ENCODE measurements at places on chromosomes 12 and 14.

DNA sequence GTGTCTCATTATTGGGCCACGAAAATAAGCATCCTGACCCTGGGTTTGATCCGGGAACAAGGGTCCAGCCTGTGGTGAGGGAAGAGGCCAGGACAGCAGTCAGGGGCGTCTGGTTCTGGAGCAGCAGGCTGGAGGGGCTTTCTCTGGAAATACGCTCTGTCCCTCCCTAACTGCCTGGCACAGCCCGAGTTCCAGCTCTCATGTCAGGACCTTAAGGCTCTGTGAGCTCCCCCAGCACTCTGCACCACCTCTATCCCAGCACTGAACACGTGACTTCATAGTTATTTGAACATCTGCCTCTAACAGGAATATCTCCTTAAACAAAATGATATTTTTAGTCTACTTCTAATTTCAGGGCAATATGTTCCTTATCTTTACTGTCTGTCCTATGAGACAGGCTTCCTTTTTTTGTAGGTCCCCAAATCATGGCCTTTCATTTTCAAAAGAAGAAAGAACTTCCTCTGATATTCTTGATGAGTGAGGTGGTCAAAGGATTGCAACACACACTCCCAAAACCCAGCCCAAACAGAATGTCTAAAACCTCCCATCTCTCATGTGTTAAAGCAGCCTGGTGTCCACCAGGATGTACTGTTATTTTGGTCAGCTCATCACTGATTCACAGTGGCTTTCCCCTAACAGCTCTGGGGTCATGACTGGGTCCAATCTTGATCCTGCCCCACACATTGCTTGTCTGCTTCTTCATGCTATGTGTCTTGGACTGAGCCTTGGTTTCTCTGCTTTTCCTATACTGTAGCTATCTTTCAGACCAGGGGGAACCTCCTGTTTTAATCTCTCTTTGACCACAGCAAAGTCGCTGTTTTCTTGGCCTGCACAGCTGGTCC, 9.7 kb downstream of the AQP6 start:
- no peak for DNase-seq

DNA sequence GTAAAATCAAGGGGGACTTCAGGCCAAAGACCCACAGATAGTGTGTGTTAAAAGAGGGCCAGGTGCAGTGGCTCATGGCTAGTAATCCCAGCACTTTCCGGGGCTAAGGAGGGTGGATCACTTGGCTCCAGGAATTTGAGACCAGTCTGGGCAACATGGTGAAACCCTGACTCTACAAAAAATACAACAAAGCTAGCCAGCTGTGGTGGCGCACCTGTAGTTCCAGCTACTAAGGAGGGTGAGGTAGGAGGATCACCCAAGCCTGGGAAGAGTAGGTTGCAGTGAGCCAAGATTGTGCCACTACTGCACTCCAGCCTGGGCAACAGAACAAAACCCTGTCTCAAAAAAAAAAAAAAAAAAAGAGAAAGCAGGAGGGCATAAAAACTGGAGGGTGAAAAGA, 8.5 kb downstream of the VCPKMT start:
- no peak for DNase-seq

GRCh38 chr14:74504874-74505720, 11.5 kb downstream of the ISCA2 start:
- DNase-seq = no peak

DNA sequence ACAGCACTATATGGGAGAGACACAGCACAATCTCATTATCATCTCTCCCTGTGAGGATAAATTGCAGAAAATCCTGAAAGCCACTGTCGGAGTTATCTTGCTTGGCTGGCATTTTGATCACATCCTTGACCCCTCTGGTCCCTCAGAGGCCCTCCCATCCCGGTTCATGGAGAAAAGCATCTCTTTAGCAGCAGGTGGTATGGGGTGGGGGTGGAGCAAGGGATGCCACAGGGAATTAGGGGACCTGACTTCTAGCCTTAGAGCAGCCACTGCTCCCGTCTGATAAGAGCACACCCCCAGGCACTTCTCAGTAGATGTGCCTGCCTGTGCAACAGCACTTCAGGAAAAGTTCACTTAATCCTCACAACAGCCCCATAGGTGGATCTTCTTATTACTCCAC, 38.6 kb downstream of the GRIN2B start:
- no peak for DNase-seq

DNA sequence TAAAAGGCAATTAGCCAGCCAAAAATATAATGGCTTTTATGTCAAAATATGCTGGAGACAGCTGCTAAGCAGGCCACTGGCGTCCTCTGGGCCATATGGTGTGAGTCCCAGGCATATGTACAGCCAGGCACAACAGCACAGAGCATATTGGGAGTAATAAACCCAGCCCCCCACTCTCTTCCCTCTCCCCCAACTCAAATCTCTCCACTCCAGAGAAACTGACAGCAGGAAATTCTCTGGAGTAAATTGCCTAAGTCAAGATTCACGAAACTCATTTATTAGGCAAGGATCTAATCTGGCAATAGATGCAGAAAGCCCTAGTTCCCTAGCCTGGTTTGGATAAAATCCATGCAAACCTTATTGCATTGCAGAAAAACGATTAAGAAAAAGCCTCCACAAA, 147.9 kb upstream of the SEL1L start:
- DNase-seq = no peak

Measured in T-helper 2 cell (primary cell).